ENCODE measurements at places on chromosomes 6 and 20.
A peak's percentile ranks its signal among the peaks of the same experiment; 100 is the strongest.

- DNase-seq = no peak
These were observed 45.3 kb downstream of the QRSL1 start for GRCh38 chr6:106674541-106675229.

DNA sequence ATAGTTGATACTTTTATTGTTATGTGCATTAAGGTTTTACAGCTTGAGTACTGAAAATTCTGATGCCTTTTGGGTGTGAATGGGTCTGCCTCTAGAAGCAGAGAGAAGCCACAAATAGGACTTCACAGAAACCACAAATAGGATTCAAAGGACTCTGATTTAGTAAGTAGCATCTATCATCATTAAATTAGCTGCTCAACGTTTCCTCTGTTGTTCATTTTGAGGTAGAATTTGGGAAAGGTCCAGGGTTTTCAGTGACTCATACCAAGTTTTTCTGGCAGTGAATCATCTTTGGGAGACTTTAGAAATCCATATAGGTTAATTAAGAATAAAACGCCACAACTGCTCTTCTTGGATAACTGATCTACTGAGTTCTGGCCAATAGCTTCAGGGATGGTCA, 105.1 kb downstream of the PHF3 start:
- no peak for DNase-seq

GRCh38 chr20:34475979-34476736, 40.1 kb upstream of the DYNLRB1 start:
- peak; percentile 19 for DNase-seq

DNA sequence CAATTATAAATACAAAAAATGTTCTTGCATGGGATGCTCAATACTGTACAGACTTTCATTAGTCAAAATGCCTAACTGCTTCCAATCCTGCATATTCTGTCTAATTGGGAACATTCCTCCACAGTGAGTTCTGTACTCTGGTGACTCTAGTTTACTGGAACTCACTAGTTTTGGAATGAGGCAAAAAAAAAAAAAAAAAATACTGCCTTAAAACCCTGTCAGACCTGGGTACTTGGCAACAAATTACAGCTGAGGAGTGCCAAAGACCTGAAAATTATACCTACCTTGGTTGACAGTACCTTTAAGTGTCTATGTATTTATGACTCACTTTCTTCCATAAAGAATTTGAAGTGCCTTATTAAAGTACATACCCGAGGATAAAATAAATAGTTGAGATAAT, 276.7 kb downstream of the FARS2 start:
- DNase-seq = no peak

DNA sequence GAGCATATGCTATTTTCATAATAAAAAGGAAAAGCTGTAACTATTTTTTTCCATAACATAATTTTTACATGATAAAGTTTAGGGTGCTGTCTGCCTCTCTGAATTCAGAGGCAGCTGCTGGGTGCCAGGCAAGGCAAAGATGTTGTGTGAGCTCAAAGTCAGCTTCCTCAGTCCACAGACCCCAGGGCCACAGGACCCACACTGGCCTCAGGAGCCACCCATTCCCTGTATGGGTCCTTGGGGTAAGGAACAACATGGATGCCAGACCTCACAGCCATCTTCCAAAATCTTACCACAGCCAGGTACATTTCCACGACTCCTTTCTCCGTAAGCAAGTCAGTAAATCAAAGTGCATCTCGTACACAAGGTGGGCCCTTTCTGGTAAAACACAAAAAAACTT, 16.4 kb upstream of the MAFB start:
- no peak for DNase-seq
